ENCODE measurements at places on chromosomes 7 and 10. TPM values are rescaled to one million over a fixed set of nuclear protein-coding genes. Genes with fewer than 3 reads are reported as not detected.

SLC39A12 gene
- total RNA-seq = not detected

INSYN2A gene
- not detected for total RNA-seq

OR2A7 gene
- total RNA-seq = 1.6 TPM

ZPBP gene
- not detected for total RNA-seq

CPEB3 gene
- total RNA-seq = 1.9 TPM

HTR5A gene
- not detected for total RNA-seq

OTUD1 gene
- total RNA-seq = 16.0 TPM

PAOX gene
- total RNA-seq = 5.6 TPM

PODXL gene
- 1.3 TPM for total RNA-seq

COL17A1 gene
- not detected for total RNA-seq

DNA sequence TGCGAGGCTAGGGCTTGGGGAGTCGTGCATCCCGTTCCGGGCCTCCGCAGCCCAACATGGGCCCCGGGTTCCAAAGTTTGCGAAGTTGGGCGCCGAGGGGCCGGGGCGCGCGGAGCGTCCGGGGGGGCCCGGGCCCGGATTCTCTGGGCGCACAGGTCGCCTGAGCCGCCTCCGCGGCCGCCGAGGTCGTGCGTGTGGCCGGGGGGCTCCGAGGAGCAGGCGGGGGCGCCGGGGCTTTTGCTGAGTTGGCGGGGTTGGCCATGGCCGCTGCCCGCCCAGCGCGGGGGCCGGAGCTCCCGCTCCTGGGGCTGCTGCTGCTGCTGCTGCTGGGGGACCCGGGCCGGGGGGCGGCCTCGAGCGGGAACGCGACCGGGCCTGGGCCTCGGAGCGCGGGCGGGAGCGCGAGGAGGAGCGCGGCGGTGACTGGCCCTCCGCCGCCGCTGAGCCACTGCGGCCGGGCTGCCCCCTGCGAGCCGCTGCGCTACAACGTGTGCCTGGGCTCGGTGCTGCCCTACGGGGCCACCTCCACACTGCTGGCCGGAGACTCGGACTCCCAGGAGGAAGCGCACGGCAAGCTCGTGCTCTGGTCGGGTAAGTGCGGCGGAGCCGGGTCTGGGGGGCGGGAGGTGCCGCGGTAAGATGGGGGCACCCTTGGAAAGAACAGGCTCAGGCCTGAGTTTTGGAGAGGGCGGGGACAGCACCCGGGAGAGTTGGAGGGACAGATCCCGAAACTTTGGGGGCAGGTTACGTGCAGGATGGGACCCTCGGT is 643 bp downstream of the SMO start:
- no peak for DNase-seq

DNA sequence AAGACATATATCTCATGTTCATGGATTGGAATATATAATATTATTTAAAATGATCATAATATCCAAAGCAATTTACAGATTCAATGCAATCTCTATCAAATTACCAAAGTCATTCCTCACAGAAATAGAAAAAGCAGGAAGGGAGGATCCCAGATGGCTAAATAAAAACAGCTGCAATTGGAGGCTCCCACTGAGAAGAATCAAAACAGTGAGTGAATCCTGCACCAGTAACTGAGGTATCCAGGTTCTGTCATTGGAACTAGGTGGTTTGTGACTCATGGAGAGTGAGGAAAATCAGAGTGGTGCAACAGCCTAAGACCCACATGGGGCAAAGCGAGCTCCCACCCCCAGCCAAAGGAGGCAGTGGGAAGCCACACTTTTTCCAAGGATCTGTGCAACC is 128.4 kb downstream of the MTERF1 start:
- no peak for DNase-seq

- no peak for DNase-seq
Measured at GRCh38 chr10:12333380-12334185, 15.8 kb upstream of the CAMK1D start.

DNA sequence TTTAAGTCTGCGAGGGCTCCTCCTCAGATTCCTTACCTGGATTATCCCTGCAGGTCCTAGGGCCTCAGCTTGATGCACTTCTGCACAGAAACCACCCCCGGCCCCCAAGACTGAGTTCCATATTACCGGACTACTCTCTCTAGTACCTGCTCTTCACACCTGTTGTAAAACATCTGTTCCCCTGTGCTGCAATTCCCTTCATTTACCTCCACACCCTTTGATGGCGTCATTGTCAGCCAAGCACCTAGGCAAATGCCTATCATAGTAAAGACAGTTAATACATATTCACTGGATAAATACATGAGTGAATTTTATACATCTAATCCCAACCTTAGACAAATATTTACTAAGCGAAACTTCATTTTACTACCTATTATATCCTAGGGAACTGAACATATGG is 275.5 kb downstream of the PLXDC2 start:
- DNase-seq = no peak

- DNase-seq = no peak
Measured at GRCh38 chr7:116698930-116699721, 27.1 kb downstream of the MET start.

GRCh38 chr7:137687556-137688265 is 159.1 kb downstream of the DGKI start:
- DNase-seq = no peak

DNA sequence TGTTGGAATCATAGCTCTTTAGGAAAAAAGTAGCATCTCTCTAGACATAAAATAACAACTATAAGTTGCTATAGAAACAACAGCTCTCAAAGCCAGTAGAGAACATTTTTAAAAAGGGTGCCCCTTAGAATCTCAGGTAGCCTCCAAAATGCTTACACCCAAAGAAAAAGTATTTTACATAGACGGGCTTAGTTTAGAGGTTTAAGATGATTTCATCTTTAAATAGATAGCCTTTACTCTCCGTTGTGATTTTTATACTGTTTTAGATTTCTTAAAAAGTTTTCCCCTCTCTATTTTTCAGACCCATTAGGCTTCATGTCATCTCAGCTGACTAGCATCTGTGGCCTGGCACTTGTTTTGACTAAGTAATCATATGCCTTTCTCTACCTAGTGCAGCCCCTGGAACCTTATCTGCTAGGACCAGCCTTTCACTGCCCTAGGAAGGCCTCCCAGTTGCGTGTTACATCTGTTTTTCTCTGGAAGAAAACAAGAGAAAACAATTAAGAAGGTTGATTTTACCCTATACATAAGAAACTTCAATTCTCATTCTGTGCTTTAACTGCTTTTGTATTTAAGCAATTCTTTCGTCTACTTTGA is 6.9 kb upstream of the BPGM start:
- no peak for DNase-seq

DNA sequence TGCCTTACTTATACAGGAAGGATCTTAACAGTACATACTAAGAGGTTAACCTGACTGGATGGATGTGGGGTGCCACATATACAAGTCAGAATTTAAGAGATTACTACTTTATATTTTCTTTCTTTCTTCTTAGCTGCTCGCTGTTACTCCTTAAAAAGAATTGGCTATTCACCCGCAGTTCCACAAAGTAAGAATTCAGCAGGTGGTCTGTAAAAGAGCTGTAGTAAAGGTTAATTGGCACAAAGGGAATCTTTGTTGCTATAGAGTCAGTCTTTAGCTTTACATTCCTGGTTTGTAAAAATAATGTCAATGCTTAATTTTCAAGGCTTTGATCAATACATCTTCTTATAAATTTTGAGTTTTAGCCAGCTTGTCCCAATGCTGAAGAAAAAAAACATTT is 43.2 kb downstream of the RALA start:
- DNase-seq = no peak

GRCh38 chr7:91929463-91929862 is 11.2 kb upstream of the AKAP9 start:
- no peak for DNase-seq

DNA sequence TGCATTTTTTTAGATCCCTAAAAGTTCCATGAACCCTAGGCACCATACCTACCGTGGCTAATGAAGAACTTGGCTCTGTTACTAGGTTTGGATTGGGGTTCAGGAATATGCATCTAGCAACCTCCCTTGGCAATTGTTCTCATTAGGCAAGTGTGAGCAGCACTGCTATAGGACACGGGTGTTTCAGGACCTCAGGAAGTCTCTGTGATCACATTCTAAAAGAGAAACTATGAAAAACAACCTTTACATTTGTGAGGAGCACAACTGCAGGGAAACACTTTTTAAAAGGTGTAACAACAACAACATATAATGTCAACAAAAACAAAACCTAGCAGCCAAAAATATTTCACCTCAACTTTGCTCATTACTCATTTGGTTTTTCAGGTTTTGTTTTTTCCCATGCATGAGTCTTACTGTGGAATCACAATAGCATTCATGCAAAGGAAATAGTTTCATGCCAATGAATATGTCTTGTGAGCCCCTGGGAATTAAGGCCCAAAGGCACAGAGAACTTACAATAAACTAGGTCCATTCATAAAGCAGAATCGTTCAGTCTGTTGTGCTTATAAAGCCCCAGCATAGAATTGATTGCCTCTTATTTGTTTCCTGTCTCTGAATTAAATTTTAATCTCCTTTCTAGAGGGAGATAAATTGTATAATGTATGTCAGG is 255.7 kb upstream of the DGKB start:
- DNase-seq = no peak

DNA sequence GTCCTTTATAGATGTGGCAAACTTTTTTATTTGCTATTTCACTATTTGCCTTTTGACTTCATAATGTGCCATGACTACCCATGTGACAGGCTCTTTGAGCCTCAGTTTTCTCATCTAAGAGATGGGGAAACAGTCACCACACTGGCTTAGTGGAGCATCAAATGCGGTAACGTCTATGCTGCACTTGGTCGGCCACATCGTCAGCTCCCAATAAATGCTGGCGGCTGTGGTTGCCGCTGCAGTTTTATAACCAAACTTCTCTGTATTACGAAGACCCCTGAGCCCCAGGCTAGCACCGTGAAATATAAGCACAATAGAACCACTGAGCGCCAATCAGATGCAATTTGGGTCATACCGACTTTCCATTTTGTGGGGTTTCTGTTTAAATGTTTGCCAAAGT is 56.2 kb downstream of the PARP12 start:
- no peak for DNase-seq

DNA sequence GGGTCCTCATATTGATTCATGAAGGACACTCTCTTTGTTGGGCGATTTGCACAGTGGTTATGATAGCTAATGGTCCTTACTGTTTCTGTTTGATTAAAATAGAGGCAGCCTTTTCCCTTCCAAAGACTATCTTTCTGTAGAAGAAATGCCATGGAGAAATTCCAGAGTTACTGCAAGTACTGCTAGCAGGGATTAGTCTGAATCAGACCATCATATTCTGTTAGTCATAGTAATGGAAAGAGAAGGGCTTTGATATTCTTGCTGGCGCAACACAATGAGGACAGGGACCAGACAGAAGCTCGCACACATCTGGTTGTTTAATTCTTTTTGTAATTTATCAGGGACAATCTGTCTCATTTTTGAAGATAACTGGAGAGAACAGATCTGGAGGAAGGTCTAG is 304.5 kb upstream of the FZD8 start:
- DNase-seq = no peak

DNA sequence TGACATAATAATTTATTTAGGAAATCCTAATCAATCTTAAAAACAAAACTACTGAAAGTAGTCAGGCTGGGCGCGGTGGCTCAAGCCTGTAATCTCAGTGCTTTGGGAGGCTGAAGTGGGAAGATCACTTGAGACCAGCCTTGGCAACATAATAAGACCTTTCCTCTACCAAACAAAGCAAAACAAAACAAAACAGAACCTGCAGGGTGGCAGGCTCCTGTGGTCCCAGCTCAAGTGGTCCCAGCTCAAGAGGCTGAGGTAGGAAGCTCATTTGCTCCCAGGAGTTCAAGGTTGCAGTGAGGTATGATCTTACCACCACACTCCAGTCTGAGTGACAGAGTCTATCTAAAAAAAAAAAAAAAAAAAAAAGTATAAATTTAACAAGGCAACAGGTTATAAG is 748.0 kb downstream of the CNTNAP2 start:
- no peak for DNase-seq

DNA sequence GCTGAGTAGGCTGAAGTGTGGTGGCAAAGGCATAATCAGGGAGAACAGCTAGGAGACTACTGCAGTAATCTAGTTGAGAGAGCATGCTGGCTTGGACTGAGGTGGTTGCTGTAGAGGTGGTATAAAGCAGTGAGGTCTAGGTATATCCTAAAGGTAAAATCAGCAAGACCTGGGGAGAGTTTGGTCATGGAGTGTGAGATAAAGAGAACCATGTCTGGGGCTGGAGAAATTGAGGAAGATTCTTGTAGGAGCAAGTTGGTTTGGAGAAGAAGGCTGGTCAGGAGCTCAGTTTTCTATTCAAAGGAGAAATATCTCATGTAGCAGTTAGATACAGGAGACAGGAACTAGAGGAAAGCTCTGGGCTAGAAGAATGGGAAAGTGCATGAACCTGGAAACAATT is 32.9 kb upstream of the ST7 start:
- no peak for DNase-seq

- DNase-seq = peak; percentile 67
Measured at GRCh38 chr10:93554760-93555432, 11.6 kb upstream of the FFAR4 start.

GRCh38 chr10:42952931-42953683 is 123.8 kb upstream of the RET start:
- peak; percentile 40 for DNase-seq

- peak; percentile 60 for DNase-seq
Measured at GRCh38 chr10:88385601-88386203, 197.4 kb downstream of the RNLS start.

GRCh38 chr7:98054585-98054984 is 52.1 kb upstream of the LMTK2 start:
- DNase-seq = no peak

- DNase-seq = no peak
Measured at GRCh38 chr7:39547336-39547735, 18.9 kb upstream of the YAE1 start.
